ENCODE measurements at places on chromosomes 11 and 22.

- no peak for DNase-seq
Measured at GRCh38 chr11:86938203-86938899, 16.8 kb downstream of the FZD4 start.

DNA sequence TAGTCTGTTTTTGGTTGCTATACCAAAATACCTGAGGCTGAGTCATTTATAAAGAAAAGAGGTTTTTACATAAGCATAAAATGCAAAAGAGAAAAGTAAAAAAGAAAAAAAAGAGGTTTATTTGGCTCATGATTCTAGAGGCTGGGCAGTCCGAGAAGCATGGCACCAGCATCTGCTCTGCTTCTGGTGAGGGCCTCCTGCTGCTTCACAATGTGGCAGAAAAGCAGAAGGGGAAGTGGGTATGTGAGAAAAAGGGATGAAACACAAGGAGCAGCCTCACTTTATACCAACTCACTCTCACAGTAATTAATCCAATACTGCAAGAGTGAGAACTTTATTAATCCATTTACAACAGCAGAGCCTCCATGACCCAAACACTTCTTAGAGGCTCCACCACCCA, 47.1 kb downstream of the MTNR1B start:
- no peak for DNase-seq

- no peak for DNase-seq
Measured at GRCh38 chr11:74084796-74085541, 76.1 kb upstream of the UCP3 start.

GRCh38 chr22:42317691-42318547, 47.5 kb upstream of the TCF20 start:
- no peak for DNase-seq

DNA sequence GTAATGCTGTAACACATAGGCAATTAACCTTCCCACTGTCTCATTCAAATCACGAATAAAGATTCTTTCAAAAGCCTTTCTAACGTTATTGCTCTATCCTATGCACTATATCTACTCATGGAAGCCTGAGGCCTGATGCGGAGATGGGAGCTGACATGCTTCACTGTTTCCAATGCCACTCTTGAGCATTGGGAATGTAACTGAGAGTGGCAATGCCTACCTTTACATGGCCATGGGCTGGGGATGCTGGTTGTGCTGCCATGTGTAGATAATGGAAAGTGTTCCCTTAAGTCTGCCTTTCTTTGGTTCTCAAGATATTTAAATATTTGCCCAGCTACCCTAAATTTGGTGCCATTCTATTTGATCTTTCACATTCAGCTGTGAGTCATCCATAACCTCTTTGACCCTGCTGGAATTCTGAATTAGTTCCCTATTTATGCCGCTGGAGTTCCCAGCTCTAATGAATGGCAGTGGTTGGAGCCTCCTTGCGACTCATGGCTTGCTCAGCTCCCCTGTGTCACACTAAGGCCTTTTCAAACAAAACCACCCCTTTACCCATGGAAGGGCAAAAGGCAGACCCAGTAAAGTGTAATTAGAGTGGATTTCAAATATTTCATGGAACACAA, 21.4 kb upstream of the DKK3 start:
- DNase-seq: no peak

DNA sequence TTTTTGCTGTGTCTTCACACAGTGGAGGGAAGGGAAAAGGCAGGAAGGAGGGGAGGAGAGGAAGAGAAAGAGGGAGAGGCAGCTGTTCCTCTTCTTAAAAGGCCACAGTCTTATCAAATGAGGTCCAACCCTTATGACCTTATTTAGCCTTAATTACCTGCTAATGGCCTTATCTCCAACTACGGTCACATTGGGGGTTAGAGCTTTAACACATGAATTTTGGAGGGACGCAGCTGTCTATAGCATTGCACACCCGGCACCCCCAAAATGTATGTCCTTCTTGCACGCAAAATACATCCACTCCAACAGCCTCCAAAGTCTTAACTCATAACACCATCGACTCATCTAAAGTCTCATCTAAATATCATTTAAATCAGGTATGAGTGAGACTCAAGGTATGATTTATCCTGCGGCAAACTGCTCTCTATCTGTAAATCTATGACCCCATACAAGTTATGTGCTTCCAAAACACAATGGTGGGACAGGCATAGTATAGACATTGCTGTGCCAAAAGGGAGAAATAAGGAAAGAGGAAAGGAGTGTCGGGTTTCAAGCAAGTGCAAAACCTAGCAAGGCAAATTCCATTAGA, 45.0 kb upstream of the ASPHD2 start:
- DNase-seq: no peak

GRCh38 chr11:36409152-36409816, 100.8 kb downstream of the TRAF6 start:
- no peak for DNase-seq

- no peak for DNase-seq
Measured at GRCh38 chr11:57424137-57424791, 2.7 kb downstream of the SLC43A3 start.

GRCh38 chr11:86696451-86696850, 24.0 kb upstream of the ME3 start:
- no peak for DNase-seq

- DNase-seq: no peak
Measured at GRCh38 chr11:2594267-2594666, 105.5 kb downstream of the KCNQ1OT1 start.

DNA sequence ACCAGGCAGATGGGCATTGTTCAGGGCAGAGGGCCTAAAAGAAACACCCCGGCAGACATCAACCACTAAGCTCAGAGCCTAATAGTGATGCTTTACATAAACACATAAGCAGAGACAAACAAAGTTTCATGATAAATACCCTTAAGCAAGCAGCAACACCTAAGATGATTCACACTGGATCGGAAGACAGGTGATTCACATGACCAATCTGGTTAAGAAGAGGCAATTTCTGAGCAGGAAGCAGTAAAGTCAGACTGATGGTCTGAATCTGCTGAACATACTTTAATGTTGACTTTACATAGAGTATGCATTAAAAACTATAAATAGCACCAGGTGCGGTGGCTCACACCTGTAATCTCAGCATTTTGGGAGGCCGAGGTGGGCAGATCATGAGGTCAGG, 56.1 kb downstream of the SYN3 start:
- DNase-seq: no peak

GRCh38 chr11:67071420-67072284, 15.0 kb downstream of the RHOD start:
- peak; percentile 67 for DNase-seq

DNA sequence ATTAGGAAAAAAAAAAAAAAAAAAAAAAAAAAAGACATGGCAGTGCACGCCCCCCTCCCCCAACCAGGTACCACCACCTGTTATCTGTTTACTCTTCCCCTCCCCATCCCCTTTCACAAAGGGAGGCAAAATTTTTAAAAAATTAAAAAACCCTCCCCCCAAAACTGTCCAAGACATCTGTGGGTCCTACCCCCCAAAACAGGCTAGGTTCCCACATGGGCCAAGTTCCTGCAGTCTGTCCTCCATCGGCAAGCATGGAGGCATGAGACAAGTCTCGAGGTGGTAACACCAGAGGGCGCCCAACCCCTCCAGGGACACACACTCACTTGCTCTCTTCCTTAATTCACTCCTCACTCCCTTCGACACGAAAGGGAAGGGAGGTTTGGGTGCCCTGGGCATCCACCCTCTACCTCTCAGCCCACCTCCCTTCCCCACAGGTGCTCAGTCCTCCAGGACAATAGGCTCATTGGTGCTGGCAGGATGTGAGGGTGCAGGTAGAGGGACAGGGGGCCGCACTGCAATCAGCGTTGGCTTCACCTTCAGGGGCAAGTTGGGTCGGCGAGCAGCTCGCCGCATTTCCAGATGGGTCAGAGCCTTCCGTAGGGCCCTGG, 2.2 kb upstream of the TUT1 start:
- peak; percentile 77 for DNase-seq

- no peak for DNase-seq
Measured at GRCh38 chr22:40368016-40368415, 2.4 kb upstream of the SGSM3 start.

DNA sequence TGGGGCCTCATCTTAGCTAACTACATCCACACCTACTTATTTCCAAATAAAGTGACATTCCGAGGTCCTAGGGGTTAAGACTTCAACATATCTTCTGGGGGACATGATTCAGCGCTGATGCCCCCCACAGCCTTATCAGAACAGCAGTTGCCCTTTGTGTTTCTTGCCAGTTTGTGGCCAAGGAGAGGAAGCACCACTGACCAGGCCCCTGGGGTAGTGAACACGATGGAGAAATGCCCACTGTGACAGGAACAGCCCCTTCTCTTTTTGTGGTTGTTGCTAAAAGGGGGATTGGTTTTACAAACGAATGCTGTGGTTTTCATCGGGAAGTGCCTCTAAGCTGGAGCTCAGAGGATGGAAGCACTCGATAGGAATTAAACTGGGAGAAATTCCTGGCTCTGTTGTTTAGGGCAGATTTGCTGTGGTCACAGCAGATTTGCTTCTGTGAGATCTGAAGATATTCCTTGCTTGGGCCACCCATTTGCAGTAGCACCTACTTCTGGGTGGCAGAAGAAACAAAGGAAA, 88.8 kb downstream of the ABTB2 start:
- no peak for DNase-seq

DNA sequence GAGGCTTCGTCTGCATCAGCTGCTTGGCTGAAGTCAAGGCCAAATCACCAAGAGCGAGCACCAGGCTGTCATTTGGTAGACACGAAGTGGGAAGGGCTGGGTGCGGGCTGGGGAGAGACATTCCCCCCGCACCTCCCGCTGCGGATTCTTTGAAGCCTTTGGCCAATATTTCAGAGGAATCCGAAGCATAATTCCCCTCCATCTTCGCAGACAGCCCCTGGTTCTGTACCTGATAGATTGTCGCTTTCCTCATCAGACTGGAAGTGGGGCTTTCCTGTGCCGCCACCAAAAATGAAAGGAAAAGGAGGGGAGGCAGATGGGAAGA, 15.3 kb downstream of the BLID start:
- no peak for DNase-seq

DNA sequence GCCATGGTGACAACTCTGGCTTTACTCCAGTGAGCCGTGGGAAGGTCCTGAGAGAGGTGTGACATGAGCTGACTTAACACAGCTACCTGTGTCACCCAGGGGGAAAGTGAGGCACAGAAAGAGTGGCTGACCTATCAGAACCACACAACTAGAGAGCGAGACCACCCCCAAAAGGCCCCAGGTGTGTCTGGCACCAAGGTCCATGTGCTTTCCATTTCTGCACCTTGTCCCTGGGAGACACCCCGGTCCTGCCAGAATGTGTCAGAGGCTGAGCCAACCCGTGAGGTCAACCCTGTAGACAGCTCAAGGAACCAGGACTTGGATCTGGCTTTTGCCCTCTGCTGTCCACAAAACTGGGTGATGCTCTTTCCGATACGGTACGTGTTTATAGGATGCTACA, 9.8 kb downstream of the MAFF start:
- DNase-seq: no peak

GRCh38 chr11:87228820-87229219, 191.1 kb downstream of the TMEM135 start:
- DNase-seq: no peak

DNA sequence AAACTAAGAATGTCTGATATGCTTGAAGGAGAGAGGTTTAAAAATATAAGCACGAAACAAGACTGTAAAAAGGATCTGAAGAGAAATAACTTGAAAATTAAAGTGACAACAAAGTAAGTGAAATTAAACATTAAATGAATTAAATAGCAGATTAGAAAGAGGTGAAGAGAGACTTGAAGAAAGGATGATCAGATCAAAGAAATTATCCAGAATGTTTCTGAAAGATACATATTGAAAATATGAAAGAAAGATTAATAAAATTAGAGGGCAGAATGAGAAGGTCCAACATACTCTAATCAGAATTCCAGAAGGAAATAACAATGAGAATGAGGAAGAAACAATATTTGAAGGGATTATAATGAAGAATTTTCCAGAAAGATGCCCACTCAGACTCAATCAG, 151.1 kb downstream of the FAM76B start:
- DNase-seq: no peak

- DNase-seq: no peak
Measured at GRCh38 chr22:30221121-30221992, 25.2 kb downstream of the LIF start.

Measured in omental fat pad (tissue), 4 donors.